Endothelial cell (in vitro differentiated cells): ENCODE measurements at places on chromosomes 11 and 22.
A peak's percentile ranks its signal among the peaks of the same experiment; 100 is the strongest.

DNA sequence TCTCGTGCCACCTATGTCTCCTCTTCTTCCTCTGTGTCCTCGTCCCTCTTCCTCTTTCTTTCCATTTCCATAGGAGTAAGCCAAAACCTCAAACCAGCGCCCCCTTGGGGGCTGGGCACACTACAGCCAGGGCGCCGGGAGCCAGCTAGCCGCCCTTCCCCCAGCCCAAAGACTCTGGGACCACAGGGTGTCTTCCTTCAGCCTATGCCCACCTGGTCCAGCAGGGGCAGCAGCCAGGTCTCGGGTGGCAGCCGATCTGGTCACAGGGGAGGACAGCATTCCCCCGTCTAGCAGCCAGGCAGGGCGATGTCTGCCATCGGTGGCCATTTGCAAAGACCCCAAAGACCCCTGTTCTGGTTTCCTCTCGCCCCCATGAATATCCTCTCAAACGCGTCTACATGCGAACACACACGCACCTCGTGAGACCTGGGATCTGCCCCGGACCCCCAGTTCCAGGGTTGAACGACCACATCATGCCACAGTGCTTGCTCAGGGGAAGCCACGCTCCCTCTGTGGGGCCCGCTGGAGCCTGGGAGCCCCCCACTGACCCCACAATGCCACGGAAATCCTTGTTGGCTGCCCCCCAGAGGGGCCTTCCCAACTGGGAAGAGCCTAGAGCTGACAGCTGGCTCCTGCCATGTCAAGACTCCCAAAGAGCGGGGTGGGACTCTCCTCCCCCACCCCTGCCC, 546.0 kb upstream of the CCDC179 start:
- no peak for DNase-seq

- no peak for DNase-seq
Observed at GRCh38 chr11:1371836-1372465, 17.8 kb upstream of the BRSK2 start.

GRCh38 chr11:99391245-99391644, 370.5 kb downstream of the CNTN5 start:
- no peak for DNase-seq

- peak; percentile 7 for DNase-seq
Observed at GRCh38 chr11:28566339-28567089, 458.3 kb downstream of the METTL15 start.

- no peak for DNase-seq
Observed at GRCh38 chr11:116309446-116309845, 463.3 kb downstream of the BUD13 start.

GRCh38 chr11:105156231-105156630, 16.7 kb upstream of the CARD18 start:
- no peak for DNase-seq
